Ascending aorta (tissue), 2 donors: ENCODE measurements at places on chromosomes 2 and 18. TPM values are rescaled to one million over a fixed set of nuclear protein-coding genes. Genes with fewer than 3 reads are reported as not detected.
A peak's percentile ranks its signal among the peaks of the same experiment; 100 is the strongest.

Gene RAB12
- total RNA-seq = 35.5 TPM

GRCh38 chr2:15768615-15769014, 171.7 kb upstream of the MYCN start:
- H3K27ac ChIP-seq = no peak overlapping the region
- DNase-seq = no peak
- no peaks in the 10 kb centered on the region for H3K36me3 ChIP-seq
- H3K27me3 ChIP-seq = no peaks in the 10 kb centered on the region
- no peak overlapping the region for H3K4me3 ChIP-seq

Gene C2orf66
- not detected for total RNA-seq

Gene ABCB11
- total RNA-seq = not detected

Gene MYCN
- not detected for total RNA-seq

Gene CDCA7
- not detected for total RNA-seq

Gene MROH2A
- not detected for total RNA-seq

Gene COLEC11
- 0.75 TPM for total RNA-seq

GRCh38 chr18:46262856-46263255, 158.7 kb downstream of the HAUS1 start:
- H3K4me1 ChIP-seq = peaks cover 2% of the 10 kb centered on the region
- H3K27ac ChIP-seq = no peak overlapping the region

DNA sequence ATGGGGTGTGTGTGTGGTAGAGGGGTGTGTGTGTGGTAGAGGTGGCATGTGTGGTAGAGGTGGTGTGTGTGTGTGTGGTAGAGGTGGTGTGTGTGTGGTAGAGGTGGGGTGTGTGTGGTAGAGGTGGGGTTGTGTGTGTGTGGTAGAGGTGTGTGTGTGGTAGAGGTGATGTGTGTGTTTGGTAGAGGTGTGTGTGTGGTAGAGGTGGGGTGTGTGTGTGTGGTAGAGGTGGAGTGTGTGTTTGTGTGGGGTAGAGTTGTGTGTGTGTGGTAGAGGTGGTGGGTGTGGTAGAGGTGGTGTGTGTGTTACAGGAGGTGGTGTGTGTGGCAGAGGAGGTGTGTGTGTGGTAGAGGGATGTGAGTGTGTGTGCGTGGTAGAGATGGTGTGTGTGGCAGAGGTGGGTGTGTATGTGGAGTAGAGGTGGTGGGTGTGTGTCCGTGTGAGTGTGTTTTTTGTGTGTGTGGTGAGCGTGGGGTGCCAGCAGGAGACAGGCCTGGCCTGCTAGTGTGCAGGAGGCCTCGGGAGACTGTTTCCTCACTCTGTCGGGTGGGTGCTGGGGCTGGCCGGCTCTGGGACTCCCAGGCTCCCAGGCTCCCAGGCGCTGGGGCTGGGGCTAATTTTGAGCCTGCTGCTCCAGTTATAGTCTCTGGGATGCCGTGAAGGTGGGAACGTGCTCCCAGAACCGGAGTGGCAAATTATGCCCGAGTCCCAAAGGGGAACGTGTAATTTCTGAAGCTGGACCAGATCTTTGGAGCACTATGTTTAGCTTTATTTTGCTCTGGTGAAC, 165.2 kb downstream of the DYSF start:
- peak overlapping the region; percentile 86 for H3K27ac ChIP-seq
- H3K36me3 ChIP-seq = no peaks in the 10 kb centered on the region

DNA sequence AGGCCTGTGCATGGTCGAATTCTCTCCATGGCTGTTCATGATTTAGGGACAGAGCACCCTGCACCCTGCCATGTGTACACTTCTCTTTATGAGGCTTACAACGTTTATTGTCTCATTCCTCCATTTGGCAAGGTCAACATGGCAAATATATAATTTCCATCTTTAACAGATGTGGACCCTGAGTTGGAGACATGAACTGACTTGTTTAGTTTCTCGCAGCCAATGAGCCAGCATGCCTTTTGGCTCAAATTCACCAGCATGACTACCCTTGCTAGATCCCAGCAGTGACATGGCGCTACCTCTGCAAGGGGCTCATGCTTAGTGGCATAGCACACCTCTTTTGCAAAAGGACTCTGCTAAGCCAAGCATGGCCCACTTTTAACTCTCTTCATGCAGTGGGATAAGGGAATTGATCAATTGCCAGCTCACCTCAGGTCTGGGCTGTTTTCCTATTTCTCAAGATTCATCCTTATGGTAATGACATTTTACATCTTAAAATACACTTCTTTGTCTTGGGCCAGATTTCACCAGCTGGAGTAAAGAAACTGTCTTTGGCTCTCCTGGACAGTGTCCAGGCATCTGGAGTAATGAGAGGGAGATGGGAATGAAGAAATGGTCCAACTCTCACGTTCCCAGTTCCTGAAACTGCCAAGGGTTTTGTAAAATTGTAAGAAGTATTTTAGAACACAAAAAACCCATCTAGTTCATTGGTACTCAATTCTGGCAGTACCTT, 159.5 kb downstream of the SETBP1 start:
- H3K36me3 ChIP-seq = no peaks in the 10 kb centered on the region
- no peaks in the 10 kb centered on the region for H3K27me3 ChIP-seq
- DNase-seq = no peak
- peaks cover 20% of the 10 kb centered on the region for H3K4me1 ChIP-seq
- no peak overlapping the region for H3K4me3 ChIP-seq

DNA sequence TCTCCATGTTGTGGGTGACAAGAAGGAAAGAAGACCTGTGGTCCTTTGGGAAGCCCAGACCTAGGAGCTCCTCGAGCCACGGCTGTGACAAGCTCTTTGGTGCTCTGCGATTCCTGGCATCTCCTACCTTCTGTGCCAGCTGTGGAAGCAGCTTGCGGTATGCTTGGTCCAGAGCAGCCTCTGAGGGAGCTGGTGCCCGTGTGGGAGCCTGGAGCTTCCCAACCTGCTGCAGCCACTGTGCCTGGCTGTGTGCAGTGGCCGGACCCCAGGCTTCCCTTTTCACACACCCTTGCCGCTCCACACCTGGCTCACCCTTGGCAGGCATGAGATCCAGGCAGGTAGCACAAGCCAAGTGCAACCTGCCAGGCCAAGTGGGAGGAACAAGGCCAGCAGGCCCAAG, 1328.6 kb upstream of the SLC39A10 start:
- no peak overlapping the region for H3K4me3 ChIP-seq
- H3K4me1 ChIP-seq = no peaks in the 10 kb centered on the region
- no peaks in the 10 kb centered on the region for H3K27me3 ChIP-seq
- DNase-seq = no peak
- H3K27ac ChIP-seq = no peak overlapping the region

Gene SCYGR8
- not detected for total RNA-seq

DNA sequence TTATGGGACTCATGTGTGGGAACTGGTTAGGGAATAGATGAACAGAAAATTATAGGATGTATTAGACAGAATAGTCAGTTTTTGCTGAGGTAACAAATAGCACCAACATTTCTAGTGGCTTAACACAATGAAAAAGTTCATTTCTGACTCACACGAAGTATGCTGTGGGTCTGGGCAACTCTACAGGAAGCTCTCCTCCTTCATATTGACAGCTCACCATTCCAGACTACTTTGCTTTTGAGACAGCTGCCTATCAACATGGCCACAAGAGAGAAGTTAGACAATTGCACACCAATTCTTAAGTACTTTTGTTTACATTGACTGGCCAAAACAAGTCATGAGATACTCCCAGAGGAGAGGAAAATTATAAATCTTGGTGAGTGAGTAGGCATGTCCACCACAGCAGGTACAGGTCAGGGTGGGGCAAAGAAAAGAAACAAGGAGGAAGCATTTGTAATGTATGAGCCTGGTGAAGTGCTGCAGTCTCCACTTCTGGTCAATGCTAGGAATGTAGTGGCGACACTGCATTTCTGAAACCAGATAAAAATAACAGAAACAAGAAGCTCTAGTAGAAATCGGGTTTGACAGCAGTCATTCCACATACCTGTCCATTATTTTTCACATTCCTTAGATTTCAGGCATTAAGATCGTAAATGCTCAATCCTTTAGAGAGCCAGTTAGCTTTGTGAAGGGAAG, 141.6 kb downstream of the ICOS start:
- DNase-seq = no peak
- no peaks in the 10 kb centered on the region for H3K4me1 ChIP-seq
- H3K4me3 ChIP-seq = no peak overlapping the region
- no peak overlapping the region for H3K27ac ChIP-seq
- no peaks in the 10 kb centered on the region for H3K36me3 ChIP-seq

DNA sequence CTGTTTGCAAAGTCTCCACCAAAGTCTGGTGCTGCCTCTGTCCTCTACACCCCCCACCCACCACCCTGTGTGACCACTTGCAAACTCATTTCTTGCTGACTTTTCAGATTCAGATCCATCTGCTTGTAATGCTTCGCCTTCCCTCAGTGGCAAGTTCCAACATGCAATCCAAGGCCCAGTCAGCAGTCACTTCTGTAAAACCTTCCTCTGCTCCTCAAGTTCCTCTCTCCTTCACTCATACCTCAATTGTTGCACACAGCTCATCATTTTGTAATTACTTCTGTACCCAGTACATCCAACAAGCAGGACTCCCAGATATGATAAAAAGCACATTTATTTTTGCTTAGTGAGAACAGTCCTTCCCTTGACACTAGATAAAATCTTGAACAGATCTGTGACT, 6.5 kb upstream of the LOXHD1 start:
- no peak overlapping the region for H3K4me3 ChIP-seq
- H3K27me3 ChIP-seq = no peaks in the 10 kb centered on the region
- H3K4me1 ChIP-seq = no peaks in the 10 kb centered on the region
- no peaks in the 10 kb centered on the region for H3K36me3 ChIP-seq
- no peak for DNase-seq
- H3K27ac ChIP-seq = no peak overlapping the region

DNA sequence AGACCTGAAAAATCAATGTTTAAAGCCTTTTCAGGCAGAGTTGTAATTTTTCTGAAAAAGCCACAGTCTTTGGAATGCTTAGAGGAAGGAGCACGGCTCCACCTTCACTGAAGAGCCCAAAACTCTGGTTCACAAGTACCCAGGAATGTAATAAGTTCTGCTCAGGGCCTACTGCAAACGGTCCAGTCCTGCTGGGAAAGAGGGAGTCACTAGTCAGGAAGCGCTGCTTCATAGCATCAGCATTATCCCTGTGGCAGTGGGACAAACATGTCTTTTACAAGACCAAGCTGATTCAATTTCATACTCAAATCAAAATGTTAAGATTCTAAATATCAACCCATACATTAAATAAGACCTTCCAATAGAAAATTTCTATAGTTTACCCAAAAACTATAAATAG, 152.9 kb upstream of the PGAP1 start:
- no peak for DNase-seq
- H3K4me3 ChIP-seq = no peak overlapping the region
- H3K27ac ChIP-seq = peak overlapping the region; percentile 67
- H3K36me3 ChIP-seq = no peaks in the 10 kb centered on the region
- peaks cover 9% of the 10 kb centered on the region for H3K4me1 ChIP-seq
- H3K27me3 ChIP-seq = no peaks in the 10 kb centered on the region

Gene GCG
- not detected for total RNA-seq

- no peak for DNase-seq
- H3K4me1 ChIP-seq = no peaks in the 10 kb centered on the region
- H3K27me3 ChIP-seq = no peaks in the 10 kb centered on the region
- no peak overlapping the region for H3K4me3 ChIP-seq
- H3K36me3 ChIP-seq = no peaks in the 10 kb centered on the region
Measured at GRCh38 chr18:23784832-23785245, 95.6 kb downstream of the LAMA3 start.

DNA sequence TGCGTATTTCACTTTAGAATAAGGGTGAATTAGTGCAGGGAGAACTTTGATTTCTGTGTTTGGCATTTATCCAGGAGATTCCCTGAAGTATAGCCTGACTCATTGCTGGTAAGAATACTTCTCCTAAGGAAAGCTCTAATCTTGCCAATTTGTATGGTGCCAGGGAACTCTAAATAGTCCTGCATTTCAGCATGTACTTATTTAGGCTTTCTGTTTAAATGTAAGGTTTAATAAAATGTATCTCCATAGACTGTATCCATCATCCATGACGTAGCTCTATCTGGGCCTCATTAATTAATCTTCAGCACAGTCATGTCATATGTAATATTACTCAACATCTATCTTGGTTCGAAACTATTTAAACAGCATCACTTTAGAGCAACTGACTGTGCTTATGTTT, 127.7 kb downstream of the DOK6 start:
- H3K4me3 ChIP-seq = no peak overlapping the region
- no peaks in the 10 kb centered on the region for H3K27me3 ChIP-seq
- H3K36me3 ChIP-seq = no peaks in the 10 kb centered on the region
- no peak for DNase-seq
- no peak overlapping the region for H3K27ac ChIP-seq
- no peaks in the 10 kb centered on the region for H3K4me1 ChIP-seq

Gene IRS1
- 18.6 TPM for total RNA-seq

DNA sequence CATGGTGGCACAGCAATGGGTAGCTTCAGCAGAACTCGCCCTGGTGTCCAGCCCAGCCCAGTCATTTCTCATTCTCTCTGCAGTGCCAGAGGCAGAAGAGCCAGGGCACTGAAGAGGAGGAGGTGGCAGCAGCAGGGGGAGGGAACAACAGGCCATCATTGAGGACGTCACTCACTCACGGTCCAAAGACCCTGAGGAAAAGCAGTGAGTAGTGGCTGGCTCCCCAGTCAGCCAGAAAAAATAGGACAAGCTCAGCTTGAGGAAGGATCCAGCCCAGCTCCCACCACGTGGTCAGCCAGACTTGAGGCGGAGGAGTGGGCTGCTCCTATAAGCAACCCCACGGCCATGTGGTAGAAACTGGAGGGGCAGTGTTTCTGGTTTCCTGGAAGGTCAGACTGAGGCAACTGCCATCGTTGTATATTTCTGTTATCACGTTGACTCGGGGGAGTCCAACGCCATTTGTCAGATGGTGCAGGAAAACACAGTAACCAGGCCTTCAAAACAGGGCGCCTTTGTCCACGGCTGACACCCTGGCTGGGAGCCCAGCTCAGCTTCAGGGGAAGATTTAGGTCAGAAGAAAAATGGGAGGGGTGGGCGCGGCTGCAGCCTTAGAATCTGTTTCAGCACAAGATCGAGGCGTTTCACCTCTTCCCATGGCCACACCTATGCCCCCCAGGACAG, 19.0 kb upstream of the TMEM247 start:
- peaks cover 8% of the 10 kb centered on the region for H3K4me1 ChIP-seq
- H3K4me3 ChIP-seq = no peak overlapping the region
- H3K36me3 ChIP-seq = no peaks in the 10 kb centered on the region
- no peak for DNase-seq
- H3K27ac ChIP-seq = no peak overlapping the region

- no peak overlapping the region for H3K27ac ChIP-seq
- H3K36me3 ChIP-seq = no peaks in the 10 kb centered on the region
- no peak overlapping the region for H3K4me3 ChIP-seq
Measured at GRCh38 chr18:924987-925386, 20.3 kb downstream of the ADCYAP1 start.
